ENCODE measurements at places on chromosomes 13 and 19. TPM values are rescaled to one million over a fixed set of nuclear protein-coding genes. Genes with fewer than 3 reads are reported as not detected.
A peak's percentile ranks its signal among the peaks of the same experiment; 100 is the strongest.

- H3K4me1 ChIP-seq: peaks cover 2% of the 10 kb centered on the region
- peak overlapping the region; percentile 71 for H3K4me3 ChIP-seq
- no peak overlapping the region for H3K27ac ChIP-seq
- H3K27me3 ChIP-seq: peaks cover 63% of the 10 kb centered on the region
- H3K36me3 ChIP-seq: no peaks in the 10 kb centered on the region
- DNase-seq: no peak
These were observed 663 bp upstream of the SMAD9 start for GRCh38 chr13:36920616-36921185.

DNA sequence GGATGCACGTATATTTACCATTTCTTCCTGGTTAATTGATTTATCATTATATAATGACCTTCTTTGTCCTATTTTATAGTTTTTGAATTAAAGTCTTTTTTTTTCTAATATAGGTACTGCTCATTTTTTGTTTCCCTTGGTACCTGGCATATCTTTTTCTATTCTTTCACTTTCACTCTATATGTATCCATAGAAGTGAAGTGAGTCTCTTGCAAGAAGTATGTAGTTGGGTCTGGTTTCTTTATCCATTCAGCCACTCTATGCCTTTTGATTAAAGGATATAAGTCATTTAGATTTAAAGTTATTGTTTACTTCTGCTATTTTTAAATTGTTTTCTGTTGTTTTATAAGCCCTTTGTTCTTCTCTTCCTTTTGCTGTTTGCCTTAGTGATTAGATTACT is 194.3 kb upstream of the SLITRK6 start:
- no peaks in the 10 kb centered on the region for H3K4me1 ChIP-seq
- no peak overlapping the region for H3K4me3 ChIP-seq
- no peak overlapping the region for H3K27ac ChIP-seq
- no peaks in the 10 kb centered on the region for H3K27me3 ChIP-seq

- peak overlapping the region; percentile 77 for H3K4me3 ChIP-seq
- peaks cover 7% of the 10 kb centered on the region for H3K36me3 ChIP-seq
- H3K4me1 ChIP-seq: peaks cover 79% of the 10 kb centered on the region
- H3K27me3 ChIP-seq: no peaks in the 10 kb centered on the region
- peak; percentile 61 for DNase-seq
These were observed 17.6 kb upstream of the RASA3 start for GRCh38 chr13:114149774-114150740.

DNA sequence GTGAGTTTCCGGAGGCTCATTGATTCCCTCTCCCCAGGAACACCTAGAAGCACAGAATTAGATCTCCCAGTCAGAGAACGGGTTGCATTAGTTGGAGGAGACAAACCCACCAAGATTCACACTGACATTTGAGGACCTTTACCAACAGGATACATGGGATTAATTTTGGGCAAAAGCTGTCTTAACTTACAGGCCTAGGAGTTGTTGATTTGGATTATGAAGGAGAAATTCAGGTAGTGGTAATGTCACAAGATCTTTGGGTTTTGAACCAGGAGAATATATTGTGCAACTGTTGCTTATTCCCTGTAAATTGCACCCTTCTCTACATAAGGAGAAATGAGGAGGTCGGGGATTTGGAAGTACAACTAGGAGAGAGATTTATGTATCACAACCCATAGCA is 38.0 kb downstream of the POSTN start:
- no peaks in the 10 kb centered on the region for H3K27me3 ChIP-seq
- H3K27ac ChIP-seq: no peak overlapping the region
- no peak for DNase-seq
- no peaks in the 10 kb centered on the region for H3K36me3 ChIP-seq

DNA sequence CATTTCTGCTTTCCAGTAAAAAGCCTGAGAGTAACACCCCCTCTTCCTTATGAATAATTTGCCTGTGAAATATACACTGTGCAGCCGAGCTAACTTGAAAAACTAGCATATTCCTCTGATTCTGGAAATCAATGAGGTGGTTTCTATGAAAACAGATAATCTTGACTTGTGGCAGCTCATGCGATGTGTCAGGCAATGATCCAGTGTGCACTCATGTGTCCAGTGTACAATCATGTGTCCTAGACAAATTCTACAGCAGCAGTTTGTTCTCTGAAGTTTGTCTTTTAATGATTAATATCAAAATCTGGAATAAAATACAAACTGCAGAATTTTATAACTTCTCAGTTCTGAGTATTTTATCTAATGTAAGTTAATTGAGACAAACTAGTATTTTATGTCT is 2213.9 kb upstream of the PCDH20 start:
- no peak overlapping the region for H3K27ac ChIP-seq
- DNase-seq: no peak
- no peaks in the 10 kb centered on the region for H3K36me3 ChIP-seq
- no peaks in the 10 kb centered on the region for H3K27me3 ChIP-seq
- no peaks in the 10 kb centered on the region for H3K4me1 ChIP-seq
- no peak overlapping the region for H3K4me3 ChIP-seq

SLITRK6 gene
- total RNA-seq: not detected
